ENCODE measurements at places on chromosomes 6 and 20.

DNA sequence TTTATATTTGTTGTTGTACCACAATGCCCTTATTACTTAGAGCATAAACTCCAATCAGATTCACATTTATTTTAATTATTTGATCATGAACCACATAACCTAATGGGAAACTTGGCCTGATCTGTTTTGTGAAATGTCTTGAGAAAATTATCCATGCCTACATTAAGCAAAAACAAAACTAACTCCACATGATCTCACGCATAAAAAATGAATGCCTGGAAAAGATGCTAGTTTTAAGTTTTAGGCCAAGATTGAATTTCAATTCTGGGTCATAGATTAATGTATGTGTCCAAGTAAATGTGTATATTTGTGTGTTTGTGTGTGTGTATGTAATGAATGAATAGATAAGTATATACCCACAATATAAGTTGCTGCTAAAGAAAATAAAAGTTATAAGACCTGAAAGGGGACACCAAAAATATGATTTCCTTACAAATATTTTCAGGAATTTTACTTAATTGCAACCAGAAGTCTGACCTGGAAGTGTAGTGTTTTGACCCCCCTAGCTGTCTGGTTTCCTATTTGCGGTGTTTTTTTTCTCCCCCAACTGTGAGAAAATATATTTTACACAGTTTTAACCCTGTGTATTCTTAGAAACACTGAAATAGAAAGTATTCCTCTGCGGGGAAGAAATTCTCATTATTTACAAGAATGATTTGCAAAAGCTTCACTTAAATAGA is 97.2 kb downstream of the JAG1 start:
- peak; percentile 49 for DNase-seq

DNA sequence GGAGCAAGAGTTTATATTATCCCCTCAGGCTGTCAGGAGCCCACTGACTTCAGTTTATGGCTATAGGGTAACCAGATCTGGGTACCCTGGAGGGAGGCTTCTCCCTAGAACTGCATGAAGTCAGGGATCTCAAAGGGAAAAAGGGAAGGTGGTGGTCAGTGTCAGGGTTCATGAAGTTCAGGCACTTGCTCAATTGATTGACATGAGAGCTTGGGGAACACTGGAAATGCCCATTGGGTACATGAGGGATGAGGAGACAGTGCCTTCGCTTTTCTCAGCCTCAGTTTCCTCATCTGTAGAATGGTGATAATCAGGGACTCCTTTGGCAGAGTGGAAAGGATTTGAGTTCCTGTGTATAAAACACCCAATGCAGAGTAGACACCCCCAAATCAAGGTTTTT is 22.6 kb downstream of the SIRPA start:
- no peak for DNase-seq

DNA sequence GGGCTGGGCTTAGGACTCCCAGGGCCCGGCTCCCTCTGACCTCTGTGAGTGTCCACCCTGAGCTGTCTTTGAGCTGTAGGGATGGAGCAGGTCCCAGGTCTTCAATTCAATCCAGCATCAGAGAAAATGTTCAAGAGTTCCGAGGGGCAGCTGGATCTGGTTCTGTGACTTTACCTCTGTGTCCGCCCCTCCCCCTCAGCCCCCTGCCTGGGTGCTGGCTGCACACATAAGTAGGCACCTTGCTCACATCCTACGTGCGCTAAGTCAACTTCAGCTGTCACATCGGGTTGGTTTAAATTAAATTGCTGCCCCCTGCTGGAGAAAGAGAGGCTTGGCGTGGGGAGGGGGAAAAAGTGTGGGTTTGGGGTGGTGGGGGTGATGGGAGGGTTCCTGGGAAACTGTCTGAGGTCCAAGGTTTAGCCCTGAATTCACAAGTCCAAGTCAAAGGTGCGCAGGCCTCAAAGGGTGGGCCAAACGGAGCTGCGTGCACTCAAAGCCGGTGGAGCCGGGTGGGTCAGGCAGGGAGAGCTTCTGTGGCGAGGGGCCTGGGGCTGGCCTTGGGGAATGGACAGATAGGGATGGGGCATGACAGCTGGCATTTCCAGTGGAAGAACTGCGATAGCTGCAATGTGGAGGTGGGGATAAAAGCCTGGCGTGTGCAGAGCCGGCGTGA is 3.0 kb downstream of the WFDC5 start:
- peak; percentile 26 for DNase-seq

DNA sequence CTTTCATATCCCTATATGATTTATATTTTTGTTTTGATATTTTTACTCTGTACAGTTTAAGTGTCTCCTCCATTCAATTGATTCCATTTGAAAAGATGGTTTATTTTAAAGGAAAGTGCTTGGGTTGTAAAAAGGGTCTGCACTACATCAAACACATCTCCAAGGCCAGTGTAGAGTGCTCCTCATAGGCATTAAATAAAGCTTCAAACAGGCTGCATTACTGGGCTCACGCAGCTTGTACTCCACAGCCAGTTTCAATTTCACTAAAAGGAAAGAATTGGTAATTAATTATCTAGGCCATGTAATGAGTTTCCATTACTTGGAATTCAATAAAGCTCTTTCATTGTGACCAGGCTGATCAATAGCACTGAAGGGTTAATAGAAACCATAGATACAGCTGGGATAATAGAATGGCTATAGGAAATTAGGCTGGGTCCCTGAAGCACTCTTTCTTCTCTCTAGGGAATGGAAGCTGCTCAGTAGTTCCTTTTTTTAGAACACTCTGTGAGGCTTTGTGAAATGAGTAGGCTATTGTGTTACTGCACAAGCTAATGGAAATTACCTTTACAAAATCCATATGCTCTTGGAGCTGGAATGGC is 442.2 kb downstream of the RNF144B start:
- DNase-seq, result no peak

DNA sequence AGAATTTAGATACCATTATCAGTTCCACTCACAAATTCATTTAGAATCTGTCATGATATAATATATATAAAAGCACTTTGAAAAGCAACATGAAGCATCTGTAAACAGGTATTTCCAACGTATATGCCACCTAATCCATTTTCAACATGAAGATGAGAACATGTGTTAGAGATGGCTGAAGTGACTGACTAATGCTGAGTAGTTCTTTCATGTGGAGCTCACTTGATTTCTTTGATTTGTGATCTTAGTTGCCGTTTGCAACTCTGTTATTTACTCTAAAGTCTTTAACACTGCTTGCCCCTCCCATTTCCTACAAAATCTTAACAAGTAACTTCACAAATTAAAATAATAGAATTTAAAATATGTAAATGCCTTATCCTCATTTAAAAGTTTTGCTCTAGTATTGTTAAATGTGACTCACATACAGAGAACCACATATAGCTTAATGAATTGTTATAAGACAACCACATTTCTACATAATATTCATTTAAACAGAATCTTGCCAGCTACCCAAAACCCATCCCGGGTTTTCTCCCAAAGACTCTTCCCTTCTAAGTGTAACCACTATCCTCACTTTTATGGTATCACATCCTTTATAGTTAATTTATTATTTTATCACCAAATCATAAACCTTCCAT is 78.3 kb downstream of the ME1 start:
- no peak for DNase-seq

DNA sequence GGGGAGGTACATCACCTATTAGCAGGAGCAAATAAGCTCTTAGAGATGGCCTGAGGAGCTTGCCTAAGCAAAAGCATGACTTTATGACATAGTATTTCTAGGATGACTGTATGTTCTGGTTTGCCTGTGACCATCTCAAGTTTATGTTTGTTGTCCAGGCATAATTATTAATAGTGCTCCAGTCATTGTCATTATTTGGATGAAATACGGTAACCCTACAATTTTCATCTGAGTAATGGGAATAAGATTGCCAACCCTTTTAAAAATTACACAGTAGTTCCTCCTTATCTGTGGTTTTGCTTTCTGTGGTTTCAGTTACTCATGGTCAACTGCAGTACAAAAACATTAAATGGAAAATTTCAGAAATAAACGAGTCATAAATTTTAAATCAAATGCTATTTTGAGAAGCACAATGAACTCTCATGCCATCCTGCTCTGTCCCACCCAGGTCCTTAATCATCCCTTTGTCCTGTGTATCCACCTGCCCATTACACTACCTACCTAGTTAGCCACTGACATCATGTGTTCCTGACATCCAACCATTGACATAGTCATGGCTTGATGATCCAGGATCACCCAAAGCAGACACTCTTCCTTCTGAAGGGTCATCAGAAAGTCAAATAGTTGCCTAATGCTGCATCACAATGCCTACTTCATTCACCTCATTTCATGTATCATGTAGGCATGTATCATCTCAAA is 27.0 kb upstream of the TFB1M start:
- DNase-seq, result peak; percentile 79

GRCh38 chr6:34543421-34543820 is 12.7 kb downstream of the SPDEF start:
- peak; percentile 86 for DNase-seq

DNA sequence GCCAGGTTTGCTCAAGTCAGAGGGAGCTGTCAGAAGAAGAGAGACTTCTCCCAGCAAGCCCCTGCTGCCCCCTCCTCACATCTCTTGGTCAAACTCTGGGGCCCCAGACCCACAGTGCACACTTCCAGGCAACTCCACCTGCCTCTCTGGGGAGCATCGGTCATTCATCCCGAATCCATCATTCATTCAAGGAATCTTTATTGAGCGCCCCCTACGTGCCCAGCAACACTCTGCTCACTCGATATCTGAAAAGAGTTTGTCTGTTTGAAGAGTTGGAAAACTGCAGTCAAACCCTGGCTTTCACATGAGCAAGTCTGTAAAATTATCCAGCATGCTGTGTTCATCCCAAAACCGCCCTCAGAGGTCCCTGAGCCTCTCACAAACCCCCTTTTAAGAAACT is 66.2 kb downstream of the PRR18 start:
- DNase-seq, result no peak

GRCh38 chr6:157879034-157879872 is 56.2 kb downstream of the SNX9 start:
- DNase-seq, result no peak

GRCh38 chr20:50140339-50140859 is 13.1 kb downstream of the PEDS1 start:
- DNase-seq, result no peak

DNA sequence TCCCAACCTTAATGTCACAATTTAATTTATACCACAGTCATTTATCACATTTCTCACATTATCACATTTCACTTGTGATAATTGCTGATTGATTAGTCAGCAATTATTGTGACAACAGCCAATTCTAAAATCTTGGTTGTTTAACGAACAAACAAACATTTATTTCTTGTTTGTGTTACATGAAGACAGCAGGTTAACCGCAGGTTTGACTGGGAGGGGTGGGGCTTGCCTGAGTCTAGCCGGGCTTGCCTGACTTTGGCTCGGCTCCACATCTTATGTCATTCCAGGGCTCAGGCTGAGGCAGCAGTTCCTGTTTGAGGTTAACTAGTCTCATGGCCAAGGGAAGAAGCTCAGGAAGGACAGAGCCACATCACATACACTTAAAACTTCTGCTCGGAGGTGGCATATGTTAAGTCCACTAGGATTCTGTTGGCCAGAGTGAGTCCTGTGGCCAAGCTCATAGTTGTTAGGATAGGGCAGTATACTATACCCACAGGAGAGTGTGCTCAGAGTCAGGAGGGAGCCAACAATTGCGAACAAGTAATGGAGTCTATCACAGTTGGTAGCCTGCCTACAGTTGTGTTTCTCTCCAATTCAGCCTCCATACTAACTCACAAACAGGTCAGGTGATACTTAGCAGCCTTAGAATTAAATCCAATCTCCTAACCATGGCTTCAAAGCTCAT is 90.0 kb upstream of the IFNGR1 start:
- DNase-seq, result peak; percentile 61

- DNase-seq, result no peak
Observed at GRCh38 chr6:138473144-138473543, 26.1 kb downstream of the NHSL1 start.

DNA sequence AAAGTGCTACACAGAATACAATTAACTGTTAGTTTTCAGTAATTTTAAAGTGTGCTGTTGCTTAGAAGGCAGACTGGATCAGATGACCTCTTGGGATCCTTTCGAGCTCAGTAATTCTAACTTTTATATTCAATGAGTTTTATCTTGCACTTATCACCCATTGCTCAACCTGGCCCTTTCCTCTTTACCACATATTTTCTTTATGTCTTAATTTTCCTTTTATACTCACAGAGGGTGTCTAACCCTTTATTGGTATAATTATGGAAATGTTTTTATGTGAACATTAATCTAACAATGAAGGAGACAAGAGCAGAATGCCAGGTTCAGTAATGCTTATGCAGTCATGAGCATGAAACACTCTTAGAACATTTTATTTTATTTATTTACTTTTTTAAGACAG is 39.7 kb upstream of the CARMIL1 start:
- no peak for DNase-seq

GRCh38 chr6:46796848-46797580 is 3.8 kb downstream of the MEP1A start:
- DNase-seq, result no peak

GRCh38 chr6:20168690-20169089 is 43.6 kb downstream of the MBOAT1 start:
- no peak for DNase-seq

DNA sequence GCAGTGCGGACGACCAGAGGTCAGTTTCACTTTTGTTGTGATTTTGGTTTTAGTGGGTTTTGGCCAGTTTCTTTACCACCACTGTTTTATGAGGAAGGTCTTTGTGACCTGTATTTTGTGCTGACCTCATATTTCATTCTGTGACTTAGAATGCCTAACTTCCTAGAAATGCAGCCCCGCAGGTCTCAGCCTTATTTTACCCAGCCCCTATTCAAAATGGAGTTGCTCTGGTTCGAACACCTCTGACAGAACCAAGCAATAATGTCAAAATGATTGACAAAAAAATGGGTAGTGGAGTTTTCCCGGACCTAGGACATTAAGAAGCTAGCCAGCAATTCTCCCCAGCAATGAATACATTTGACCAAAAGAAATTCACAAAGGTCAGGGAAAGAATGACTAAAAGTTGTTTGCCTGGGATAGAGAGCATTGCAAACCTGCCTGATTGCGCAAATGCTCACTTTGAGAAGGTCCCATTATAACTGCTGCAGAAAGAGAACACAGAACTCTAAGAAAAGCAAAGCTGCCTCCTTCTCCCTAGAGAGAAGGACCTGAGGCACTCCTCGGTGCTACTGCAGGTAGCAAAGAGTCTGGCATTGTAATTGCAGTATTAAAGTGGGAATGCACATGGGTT is 288.8 kb downstream of the ADGB start:
- peak; percentile 29 for DNase-seq

DNA sequence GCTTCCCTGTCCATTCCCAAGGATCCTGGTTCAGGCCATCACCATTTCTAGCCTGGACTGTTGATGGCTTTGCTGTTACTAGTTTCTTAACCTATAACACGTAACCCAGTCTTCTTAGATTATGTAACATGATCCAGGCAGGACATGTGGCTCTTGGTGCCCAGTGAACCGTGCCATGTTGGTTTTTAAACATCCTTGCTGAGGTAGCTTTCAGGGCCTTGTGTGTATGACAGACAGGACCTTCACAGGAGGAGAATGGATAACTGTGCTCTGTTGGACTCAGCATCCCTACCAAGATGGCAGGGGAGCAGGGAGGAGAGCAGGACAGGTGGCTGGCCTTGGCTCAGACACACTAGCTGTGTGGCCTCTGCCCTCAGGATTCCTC is 46.8 kb downstream of the PANK2 start:
- DNase-seq, result no peak

- peak; percentile 47 for DNase-seq
Observed at GRCh38 chr20:49424536-49424935, 57.9 kb downstream of the KCNB1 start.

All from EH (cell line).